ENCODE measurements at places on chromosomes 6 and 20. TPM values are rescaled to one million over a fixed set of nuclear protein-coding genes. Genes with fewer than 3 reads are reported as not detected.

- DNase-seq, result no peak
Measured at GRCh38 chr20:24620937-24621519, 151.6 kb downstream of the SYNDIG1 start.

DNA sequence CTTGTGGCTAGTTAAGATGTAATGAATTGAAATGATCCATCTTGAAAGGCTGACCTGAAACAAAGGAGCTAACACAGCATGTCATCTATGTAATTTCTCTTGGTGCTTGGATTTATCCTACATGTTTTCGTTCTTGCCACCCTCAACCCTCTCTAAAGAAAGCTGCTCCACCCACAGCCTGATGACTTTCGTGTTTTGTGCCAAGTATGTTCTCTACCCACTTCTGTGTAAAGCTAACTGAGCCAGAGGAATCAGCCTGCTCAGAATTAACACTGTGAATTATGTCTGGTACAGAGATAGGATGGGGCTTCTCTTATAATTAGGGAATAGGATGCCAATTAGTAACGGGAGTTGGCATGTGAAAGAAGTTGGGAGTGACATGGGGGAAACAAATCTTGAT is 67.9 kb upstream of the MLIP start:
- no peak for DNase-seq

KHDRBS2 gene
- 3.7 TPM for polyA plus RNA-seq

- no peak for DNase-seq
Measured at GRCh38 chr6:52154381-52154780, 31.8 kb upstream of the IL17A start.

DNA sequence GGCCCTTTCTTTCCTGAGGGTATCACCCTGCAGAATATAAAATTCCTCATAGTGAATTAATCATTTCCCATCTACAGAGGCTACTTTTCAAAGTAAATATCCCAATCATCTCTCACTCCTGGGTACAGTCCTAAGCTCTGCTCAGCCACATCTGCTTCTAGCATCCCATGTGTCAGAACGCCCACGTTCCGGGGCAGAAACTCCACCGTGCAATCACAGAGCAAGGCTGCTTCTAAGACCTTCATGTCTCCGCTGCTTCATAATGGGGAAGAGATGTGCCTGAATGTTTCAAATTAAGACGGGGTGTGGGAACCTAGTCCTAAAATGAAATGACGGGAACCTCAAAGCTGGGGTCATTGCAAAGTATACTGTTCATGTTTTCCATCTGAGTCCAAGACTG is 208.8 kb upstream of the GMDS start:
- DNase-seq, result no peak

C6orf62 gene
- polyA plus RNA-seq, result 59.6 TPM

Data from cardiac muscle cell (in vitro differentiated cells and primary cell).